Right lobe of liver (tissue), 6 donors: ENCODE measurements at places on chromosomes 3 and 15. TPM values are rescaled to one million over a fixed set of nuclear protein-coding genes. Genes with fewer than 3 reads are reported as not detected.

The FAM107A gene
- total RNA-seq = 3.6 TPM

DNA sequence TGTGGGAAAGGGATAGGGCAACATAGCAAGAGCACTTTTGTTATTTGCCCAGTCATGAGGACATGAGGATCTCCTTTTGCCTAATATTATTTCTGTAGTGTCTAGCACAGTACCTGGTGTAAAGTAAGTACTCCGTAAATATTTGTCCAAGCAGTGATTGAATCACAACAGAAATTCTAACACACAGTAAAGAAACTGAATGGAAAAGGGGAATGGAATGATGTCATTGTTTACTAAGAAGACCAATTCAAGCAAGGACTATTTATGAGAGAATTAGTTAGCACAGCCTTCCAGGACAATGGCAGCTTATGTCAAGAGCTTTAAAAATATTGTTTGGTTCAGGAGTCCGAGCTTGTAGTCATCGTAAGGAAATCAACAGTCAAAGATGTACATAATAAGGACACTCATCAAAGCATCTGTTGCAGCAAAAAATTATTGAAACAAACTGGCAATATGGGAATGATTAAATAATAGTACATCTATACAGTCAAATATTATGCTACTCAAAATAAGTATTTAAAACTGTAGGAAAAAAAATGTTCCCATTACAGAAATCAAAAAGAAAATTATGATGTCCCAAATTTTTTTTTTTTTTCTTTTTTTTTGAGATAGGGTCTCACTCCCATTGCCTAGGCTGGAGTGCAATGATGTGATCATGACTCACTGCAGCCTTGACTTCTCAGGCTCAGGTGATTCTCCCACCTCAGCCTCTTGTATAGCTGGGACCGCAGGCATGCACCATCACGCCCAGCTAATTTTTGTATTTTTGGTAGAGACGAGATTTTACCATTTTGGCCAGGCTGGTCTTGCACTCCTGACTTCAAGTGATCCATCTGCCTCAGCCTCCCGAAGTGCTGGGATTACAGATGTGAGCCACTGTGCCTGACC, 17.9 kb downstream of the CAPN7 start:
- H3K4me3 ChIP-seq = no peak overlapping the region
- peaks cover 41% of the 10 kb centered on the region for H3K36me3 ChIP-seq
- H3K27me3 ChIP-seq = no peaks in the 10 kb centered on the region
- DNase-seq = no peak
- no peak overlapping the region for H3K27ac ChIP-seq

GRCh38 chr3:82743196-82743595, 981.8 kb upstream of the GBE1 start:
- H3K27ac ChIP-seq = no peak overlapping the region
- no peak overlapping the region for H3K4me3 ChIP-seq
- H3K27me3 ChIP-seq = no peaks in the 10 kb centered on the region
- no peaks in the 10 kb centered on the region for H3K36me3 ChIP-seq
- no peaks in the 10 kb centered on the region for H3K4me1 ChIP-seq
- DNase-seq = no peak

GRCh38 chr3:28726840-28727239, 378.2 kb upstream of the AZI2 start:
- no peaks in the 10 kb centered on the region for H3K27me3 ChIP-seq
- H3K36me3 ChIP-seq = no peaks in the 10 kb centered on the region
- H3K4me3 ChIP-seq = no peak overlapping the region
- DNase-seq = peak; percentile 76
- no peak overlapping the region for H3K27ac ChIP-seq
- H3K4me1 ChIP-seq = no peaks in the 10 kb centered on the region

DNA sequence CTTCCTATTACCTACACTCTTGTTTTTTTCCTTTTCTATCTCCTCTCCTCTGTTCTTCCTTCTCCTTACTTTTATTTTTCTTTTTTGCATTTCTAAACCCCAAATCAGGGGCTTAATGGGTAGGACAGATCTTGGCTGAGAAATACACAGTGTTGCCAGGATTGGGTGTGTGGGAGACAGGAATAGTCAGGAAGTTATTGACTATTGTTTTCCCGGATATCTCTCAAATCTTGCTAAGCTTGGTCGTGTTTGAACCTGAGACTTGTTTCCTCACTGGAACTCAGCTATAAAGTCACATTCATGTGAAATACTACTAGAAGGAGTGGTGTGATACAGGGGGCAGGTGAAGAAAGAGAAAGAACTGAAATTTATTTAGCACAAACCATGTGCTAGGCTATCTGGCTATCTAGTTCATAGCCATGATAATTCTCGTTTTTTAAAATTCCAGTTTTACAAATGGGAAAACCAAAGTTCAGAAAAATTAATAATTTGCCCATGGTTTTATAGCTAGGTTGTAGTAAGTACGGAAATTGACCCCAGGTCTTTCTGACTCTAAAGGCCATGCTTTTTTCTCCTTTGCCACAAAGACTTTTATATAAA, 343.2 kb upstream of the UMPS start:
- no peak for DNase-seq
- H3K27me3 ChIP-seq = no peaks in the 10 kb centered on the region
- H3K4me3 ChIP-seq = no peak overlapping the region
- no peaks in the 10 kb centered on the region for H3K4me1 ChIP-seq
- H3K36me3 ChIP-seq = no peaks in the 10 kb centered on the region

DNA sequence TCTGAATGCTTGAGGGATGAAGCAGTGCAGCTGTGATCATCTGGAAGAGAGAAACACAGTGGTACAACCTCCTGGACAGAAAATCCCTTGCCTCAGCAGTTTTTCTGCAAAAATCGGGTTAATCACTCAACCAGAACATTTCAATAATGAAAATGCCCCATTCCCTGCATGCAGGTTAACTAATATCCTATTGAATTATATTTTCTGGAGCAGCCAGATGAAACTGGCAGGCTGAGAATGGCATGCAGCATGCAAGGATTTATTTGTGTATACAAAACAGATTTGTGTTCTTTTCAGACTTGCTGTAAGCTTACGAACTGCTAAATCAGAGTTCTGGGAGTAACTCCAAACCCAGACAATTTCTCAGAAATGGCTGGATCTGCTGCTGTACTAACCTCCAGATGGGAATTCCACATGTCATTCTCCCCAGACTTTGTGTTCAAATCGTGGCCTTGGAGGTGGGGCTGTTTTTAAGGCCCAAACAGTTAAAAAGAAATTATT, 39.1 kb downstream of the SLC9A9 start:
- H3K4me1 ChIP-seq = no peaks in the 10 kb centered on the region
- no peak overlapping the region for H3K27ac ChIP-seq
- no peak overlapping the region for H3K4me3 ChIP-seq

DNA sequence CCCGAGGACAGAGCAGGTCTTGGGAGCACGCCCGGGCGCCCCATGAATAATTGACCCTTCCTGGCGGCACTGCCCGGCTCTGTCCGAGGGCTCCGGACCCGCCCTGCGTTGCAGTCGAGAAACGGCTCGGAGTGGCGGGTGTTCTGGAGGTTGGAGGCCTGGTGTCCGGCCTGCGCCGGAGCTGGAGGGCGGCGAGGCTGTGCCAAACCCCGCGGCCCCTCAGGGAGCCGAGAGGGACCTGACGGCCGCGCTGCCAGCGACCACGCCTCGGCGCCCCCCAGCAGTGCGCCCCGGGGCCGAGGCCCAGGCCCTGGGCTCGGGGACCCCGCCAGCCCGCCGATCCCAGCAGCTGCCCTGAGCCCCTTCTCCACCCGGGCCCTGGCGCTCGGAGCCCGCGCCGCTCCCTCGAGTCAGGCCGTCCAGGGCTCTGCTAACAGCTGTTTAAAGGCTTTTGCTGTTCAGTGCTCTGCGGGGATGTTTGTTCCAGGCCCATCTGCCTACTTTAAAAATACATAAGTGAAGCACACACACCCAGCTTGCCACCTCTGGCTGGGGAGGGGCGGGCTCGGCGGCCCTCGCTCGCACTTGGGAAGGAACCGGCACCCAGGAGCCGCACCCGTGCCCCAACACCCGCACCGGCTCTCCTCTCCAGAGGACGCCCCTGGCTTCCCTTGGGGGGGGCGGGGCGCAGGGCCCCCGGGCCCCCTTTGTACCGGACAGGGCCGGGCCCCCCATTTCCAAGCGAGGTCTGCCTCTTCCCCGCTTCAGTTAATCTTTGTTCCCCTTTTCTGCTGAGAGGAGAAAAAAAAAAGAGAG, 730 bp upstream of the ZNF710 start:
- no peaks in the 10 kb centered on the region for H3K36me3 ChIP-seq
- H3K27me3 ChIP-seq = no peaks in the 10 kb centered on the region
- peak overlapping the region; percentile 42 for H3K4me3 ChIP-seq

The C3orf49 gene
- total RNA-seq = not detected

DNA sequence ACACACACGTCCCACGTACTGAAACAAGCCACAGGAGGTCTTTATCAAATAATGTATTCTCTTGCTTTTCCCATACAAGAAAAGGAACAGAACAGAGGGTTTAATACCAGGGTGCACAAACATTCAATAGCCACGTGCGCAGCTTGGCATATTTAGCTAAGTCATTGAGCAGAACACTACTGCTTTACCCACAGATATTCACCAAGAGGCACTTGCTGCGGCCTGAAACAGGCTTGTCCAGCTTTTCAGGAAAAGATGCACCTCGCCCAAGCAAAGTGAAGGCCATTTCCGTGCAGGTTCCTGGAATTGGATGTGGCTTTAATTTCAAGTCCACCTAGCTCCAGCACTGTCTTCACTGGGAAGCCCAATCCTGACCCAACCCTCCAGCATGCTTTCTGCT, 17.6 kb downstream of the ZDHHC3 start:
- no peak overlapping the region for H3K4me3 ChIP-seq
- peaks cover 13% of the 10 kb centered on the region for H3K36me3 ChIP-seq
- DNase-seq = no peak
- H3K4me1 ChIP-seq = no peaks in the 10 kb centered on the region
- H3K27ac ChIP-seq = no peak overlapping the region
- no peaks in the 10 kb centered on the region for H3K27me3 ChIP-seq

The WDR93 gene
- not detected for total RNA-seq

DNA sequence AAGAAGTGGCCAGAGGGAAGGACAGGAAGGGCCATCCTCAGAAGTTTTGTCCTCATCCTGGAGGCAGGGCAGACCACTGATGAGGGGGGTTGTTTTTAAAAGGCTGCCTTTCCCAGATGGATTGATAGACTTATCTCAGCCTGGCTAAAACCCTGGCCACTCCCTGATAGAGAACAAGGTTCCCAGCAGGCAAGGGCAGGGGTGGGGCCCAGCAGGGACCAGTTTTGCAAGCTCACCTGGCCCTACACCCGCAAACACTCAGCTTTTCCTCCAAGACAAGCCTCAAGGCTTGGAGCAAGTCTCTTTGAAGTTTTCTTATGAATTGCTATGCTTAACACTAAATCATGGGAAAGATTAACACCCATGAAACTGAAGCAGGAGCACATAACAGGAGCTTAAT, 9.1 kb downstream of the LIPC start:
- peak; percentile 56 for DNase-seq
- no peaks in the 10 kb centered on the region for H3K27me3 ChIP-seq
- peak overlapping the region; percentile 94 for H3K27ac ChIP-seq

DNA sequence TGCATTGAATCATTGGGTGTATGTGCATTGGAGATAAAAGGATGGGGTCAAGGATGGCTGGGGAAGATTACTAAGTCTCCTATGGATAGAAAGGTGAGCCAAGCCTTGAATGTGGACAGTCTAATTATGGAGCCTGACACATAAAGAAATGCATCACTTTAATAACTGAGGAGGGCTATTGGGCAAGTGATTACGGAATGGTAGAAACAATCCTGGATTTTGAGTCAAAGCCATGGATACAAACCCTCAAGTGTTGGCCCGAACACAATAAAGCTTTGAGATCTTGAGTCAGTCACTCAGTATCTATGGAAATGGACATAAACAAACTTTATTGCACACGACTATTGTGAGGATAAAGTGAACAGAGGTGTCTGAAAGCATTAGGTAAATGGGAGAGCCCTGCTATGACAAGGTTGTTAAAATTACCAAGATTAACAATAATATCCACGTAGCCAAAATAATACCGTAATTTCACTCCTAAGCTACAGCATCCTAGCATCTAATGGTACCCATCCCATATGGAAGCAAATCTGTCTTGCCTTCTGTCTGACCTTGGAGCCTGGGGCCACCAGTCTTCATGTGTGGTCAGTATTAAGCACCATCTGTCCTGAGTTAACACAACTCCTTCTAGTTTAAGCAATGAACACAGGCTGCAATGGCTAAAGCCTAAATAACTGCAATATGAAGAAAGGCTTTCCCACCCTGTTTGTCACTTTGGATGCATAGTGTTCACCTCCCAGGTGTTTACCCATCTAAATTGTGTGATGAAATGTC, 136.9 kb upstream of the PRICKLE2 start:
- no peaks in the 10 kb centered on the region for H3K4me1 ChIP-seq
- H3K27ac ChIP-seq = no peak overlapping the region
- DNase-seq = no peak
- no peaks in the 10 kb centered on the region for H3K27me3 ChIP-seq
- H3K36me3 ChIP-seq = no peaks in the 10 kb centered on the region

The CLDN16 gene
- 0.97 TPM for total RNA-seq

- no peaks in the 10 kb centered on the region for H3K27me3 ChIP-seq
- no peak overlapping the region for H3K4me3 ChIP-seq
- no peak for DNase-seq
- H3K4me1 ChIP-seq = no peaks in the 10 kb centered on the region
Observed at GRCh38 chr3:150521463-150521862, 24.8 kb downstream of the SERP1 start.

DNA sequence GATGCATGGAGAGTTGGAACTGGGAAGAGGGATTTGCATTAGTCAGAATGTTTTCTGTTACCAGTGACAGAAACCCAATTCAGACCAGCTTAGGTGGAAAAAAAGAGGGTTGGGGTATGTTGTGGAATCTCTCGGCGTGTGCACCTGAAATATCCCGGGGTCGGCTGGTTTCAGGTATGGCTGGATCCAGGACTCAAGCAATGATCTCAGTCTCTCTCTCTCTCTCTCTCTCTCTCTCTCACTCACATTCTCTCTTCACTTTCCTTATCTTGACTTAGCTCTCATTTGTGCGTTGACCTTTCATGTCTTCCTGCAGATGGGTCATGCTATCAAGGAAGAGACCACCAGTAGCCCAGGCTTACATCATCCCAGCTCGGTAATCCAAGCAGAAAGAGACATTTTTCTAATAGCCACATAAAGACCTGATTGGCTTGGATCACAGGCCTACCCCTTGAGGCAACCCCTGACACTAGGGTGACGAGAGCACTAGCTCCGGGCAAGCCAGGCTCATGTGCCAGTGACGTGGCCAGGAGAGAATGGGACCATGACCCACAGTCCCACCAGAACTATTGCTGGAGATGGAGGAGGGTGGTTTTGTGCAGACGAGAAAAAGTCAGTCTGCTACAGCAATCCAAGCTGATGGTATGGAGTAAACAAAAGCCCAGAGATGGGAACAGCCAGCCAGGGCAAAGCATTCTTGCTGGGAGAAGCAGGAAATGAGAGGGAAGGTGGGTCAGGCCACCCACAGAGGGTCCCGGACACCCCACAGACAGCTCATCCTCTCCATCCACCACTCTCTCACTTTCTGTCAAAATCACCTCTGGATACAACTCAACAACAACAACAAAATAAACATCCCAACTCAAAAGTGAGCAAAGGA, 91.7 kb downstream of the CHSY1 start:
- no peaks in the 10 kb centered on the region for H3K27me3 ChIP-seq
- no peak for DNase-seq
- no peak overlapping the region for H3K4me3 ChIP-seq
- H3K36me3 ChIP-seq = no peaks in the 10 kb centered on the region
- no peak overlapping the region for H3K27ac ChIP-seq
- no peaks in the 10 kb centered on the region for H3K4me1 ChIP-seq

The RBP2 gene
- not detected for total RNA-seq

- no peak overlapping the region for H3K4me3 ChIP-seq
- no peaks in the 10 kb centered on the region for H3K27me3 ChIP-seq
- H3K36me3 ChIP-seq = no peaks in the 10 kb centered on the region
- H3K4me1 ChIP-seq = no peaks in the 10 kb centered on the region
- DNase-seq = no peak
- H3K27ac ChIP-seq = no peak overlapping the region
Observed at GRCh38 chr15:35871812-35872211, 325.8 kb upstream of the DPH6 start.

The MORC1 gene
- not detected for total RNA-seq
